SK-N-MC (cell line): ENCODE measurements at places on chromosomes 5 and 9.

- DNase-seq: no peak
Observed at GRCh38 chr5:33287242-33287641, 153.5 kb upstream of the TARS1 start.

GRCh38 chr5:170920196-170920595 is 58.4 kb downstream of the RANBP17 start:
- no peak for DNase-seq

DNA sequence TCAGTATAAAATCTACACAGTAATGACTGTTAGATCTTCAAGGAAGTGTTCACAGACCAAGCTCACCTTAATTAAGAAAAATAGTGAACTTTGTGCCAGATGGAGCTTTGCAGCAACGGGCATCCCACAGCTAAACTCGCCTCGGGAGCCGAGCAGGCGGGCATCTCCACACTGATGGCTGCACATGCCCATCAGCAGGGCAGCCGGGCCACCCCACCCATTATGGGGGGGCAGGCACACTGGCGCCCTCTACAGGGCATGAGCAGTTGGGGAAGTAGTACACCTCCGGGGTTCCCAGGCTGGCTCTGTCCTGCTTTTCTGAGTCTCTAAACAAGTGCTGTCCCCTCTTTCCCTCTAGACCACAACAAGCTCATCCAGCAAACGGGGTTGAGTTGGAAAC is 21.6 kb downstream of the ANKS6 start:
- DNase-seq: no peak

- no peak for DNase-seq
Observed at GRCh38 chr5:137606401-137606800, 107.3 kb upstream of the SPOCK1 start.

GRCh38 chr5:120457839-120458507 is 6.1 kb upstream of the PRR16 start:
- DNase-seq: no peak

DNA sequence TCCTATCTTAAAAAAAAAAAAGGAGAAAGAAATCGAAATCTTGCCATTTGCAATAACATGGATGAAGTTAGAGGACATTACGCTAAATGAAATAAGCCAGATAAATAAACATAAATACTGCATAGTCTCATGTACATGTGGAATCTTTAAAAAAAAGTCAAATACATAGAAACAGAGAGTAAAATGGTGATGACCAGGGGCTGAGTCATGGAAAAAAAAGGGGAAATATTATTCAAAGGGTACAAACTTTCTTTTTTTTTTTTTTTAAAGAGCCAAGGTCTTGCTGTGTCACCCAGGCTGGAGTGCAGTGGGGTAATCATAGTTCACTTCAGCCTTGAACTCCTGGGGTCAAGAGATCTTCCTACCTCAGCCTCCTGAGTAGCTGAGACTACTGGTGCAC is 310.1 kb downstream of the ZNF608 start:
- DNase-seq: no peak

GRCh38 chr9:121289772-121290370 is 21.9 kb downstream of the GSN start:
- DNase-seq: no peak

DNA sequence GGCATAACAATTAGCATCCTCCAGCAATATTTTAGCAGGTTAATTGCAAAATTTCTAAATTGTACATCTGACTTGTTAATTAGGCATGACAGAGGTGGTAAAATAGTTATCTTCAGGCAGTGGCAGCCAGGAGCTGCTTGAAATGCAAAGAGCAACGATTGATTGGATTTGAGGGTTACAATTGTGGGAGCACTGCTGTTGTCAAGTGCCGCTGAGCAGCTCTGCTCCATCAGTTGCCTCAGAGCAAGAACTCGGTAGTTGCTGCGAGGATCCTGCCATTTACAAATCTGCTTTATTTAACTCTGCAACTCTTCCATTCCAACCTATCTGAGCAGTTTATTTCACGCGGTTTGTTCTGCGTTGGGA is 12.6 kb downstream of the PBX3 start:
- no peak for DNase-seq

DNA sequence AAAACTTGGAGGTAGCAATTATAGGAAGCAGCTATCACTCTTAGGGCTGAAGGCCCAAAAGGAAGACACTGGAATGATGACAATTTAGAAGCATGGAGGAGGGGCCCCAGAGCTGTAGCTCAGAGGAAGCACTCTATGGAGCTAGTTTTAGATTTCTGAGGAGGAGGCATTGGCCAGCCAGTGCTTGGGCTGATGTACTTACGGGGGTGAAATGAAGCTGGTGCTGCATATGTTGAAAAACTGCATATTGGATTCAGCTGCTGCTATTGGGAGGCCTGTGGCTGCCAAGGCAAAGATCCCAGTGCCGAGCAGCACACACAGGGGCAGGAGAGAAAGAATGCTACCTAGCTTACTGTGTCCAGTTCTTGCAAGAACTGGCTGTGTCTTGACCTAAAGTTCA is 53.9 kb upstream of the HMHB1 start:
- no peak for DNase-seq

DNA sequence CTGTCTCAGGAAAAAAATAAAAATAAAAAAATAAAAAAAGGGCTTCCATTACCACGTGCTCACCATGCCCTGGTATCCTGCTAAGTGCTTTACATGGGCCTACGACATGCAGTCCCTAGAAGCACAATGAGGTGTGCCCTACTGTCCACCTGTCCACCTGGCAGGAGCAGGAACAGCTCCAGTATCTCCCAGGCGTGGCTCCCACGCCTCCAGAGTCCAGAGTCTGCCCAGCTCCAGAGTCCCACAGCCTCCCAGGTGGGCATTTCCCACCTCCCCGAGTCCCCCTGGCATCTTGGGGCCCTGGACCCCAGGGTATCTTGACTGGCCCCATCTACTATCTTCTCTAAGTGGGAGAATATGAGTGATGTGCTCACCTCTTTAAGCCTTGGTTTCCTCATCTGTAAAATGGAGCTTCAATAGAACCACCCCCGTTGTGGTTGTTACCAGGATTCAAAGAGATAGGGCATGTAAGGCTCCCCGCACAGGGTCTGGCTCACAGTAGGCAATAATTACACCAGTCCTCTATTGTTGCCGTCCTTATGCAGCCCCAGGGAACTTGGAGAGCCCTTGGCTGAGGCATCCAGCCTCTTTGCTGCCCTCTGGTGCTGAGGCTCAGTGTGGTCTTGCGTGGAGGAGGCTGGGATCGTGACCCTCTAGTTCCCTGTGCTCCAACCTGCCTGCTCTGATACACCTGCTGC is 8.9 kb downstream of the CXCL14 start:
- DNase-seq: no peak

DNA sequence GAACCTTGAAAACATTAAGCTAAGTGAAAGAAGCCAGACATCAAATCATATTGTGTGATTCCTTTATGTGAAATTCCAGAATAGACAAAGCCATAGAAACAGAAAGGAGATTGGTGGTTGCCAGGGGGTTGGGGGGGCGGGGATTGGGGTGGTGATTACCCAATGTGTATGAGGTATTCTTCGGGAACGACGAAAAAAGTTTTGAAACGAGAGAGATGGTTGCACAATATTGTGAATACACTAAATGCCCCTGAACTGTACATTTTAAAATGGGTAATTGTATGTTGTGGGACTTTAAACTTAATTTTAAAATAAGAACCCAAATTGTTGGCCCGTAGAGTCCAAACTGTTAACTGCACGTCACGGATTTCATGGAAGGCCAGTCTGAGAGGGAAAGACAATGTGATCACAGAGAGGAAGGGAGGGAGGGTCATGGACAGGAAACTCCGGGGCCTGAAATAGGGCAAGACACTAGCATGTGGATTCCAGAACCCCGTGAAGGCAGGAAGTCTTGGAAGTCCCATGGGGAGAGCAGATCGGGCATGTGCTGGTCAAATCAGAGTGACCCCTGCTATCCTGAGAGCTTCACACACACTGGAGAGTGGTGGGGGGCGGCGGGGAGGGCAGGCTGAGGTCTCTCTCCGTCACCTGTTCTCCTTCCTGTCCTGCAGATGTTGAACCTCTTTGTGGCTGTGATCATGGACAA is 218.4 kb downstream of the CACNA1B start:
- DNase-seq: no peak

DNA sequence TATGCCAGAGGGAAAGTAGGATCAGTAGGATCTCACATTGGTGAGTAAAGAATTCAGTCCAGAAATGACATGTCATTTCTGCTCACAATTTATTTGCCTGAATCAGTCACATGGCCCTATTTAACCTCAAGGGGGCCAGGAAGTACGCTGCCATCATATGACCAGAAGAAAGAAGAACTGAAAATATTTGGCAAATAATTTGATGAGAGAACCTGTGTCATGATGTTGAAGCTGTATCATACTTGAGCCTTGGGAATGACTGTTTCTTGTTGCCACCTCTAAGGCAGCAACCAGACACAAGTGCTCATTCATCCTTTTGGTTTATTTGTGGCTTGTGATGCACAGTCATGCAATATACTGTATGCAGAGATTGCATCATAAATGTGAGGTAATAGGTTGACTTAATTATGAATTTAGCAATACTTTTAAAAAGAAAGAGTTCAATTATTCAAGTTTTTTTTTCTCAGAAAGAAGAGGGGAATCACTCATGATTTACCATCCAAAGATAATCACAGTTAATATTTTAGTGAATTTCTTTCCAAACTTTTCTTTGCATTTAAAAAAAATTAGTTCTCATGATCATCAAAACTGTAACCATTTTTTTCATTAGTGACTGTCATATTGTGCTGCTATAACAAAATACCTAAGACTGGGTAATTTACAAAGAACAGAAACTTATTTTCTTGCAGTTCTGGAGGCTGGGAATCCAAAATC is 8.2 kb upstream of the ZFYVE16 start:
- no peak for DNase-seq

DNA sequence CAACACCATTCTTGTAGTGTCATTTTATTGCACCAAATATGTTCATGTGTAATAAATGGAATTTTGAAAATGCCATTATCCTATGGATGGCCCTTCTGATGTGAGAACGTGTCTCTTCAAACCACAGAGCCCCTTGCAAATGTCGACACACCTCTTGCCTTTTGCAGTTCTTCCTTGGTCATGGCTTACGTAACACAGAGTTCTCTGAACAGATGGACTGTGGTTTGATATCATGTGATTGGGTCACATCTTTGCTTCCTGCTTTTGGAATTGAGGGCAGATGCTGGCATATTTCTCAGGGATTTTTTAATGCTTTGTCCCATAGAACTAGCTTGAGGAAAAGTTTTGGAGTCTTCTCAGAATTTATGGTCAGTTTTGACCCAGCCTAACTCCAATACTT is 4.6 kb downstream of the TGFBR1 start:
- DNase-seq: no peak

- DNase-seq: no peak
Observed at GRCh38 chr5:65121880-65122436, 353.2 kb downstream of the CWC27 start.

DNA sequence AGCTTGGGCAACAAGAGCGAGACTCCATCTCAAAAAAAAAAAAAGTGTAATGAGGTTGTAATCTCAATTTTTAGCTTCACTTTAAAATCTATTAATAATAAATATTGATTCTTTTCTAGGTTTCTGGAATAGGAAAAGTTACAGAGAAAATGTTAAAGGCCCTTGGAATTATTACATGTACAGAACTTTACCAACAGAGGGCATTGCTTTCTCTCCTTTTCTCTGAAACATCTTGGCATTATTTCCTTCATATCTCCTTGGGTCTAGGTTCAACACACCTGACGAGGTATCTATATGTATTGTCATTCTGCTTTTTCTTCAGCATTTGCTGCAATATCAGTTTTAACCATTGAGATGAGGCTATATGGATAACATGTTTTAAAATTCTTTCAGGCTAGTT is 26.6 kb upstream of the ANKDD1B start:
- no peak for DNase-seq

DNA sequence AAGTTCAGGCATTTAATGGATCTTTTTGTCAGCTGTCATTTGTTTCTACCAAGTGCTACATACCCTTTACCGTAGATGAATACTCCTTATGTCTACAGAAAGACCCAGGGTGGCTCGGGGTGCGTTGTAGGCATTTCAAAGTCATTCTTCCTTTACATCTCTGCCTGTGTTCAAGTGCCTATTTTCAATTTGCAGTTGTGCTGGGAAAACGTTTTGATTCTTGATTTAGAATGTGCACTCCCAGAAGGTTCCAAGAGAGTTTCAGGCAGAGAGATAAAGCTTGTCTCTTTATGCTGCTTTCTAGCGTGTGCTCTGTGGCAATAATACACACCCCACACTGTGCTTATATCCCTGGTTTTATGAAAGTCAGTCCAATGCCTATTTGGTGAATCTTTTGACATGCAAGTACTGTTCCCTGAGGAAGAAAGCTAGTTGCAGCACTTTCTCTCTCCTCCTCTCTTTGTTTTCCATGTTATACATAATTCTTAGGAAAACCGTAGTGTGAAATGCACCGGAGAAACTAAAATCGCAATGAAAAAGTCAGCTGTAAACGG is 828.1 kb upstream of the ZNF608 start:
- no peak for DNase-seq

GRCh38 chr5:80035839-80036238 is 691 bp downstream of the THBS4 start:
- no peak for DNase-seq

DNA sequence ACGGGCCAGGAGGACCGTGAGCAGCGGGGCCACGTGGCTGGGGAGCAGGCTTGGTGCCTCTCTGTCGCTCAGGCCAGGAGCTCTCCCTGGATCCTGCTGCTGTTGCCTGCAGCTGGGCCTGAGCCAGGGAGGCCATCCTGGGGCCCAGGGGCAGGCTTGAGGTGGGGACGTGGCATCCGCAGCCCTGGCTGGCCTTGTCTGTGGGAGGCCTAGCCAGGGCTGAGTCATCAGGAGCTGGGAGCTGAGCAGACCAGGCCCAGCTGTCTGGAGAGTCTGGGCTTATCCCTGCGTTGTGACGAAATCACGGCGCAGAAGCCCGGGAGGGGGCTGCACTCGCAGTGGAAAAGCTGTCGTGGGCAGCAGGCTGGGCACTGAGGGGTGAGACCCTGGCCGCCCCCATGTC is 138.8 kb upstream of the COL5A1 start:
- no peak for DNase-seq

DNA sequence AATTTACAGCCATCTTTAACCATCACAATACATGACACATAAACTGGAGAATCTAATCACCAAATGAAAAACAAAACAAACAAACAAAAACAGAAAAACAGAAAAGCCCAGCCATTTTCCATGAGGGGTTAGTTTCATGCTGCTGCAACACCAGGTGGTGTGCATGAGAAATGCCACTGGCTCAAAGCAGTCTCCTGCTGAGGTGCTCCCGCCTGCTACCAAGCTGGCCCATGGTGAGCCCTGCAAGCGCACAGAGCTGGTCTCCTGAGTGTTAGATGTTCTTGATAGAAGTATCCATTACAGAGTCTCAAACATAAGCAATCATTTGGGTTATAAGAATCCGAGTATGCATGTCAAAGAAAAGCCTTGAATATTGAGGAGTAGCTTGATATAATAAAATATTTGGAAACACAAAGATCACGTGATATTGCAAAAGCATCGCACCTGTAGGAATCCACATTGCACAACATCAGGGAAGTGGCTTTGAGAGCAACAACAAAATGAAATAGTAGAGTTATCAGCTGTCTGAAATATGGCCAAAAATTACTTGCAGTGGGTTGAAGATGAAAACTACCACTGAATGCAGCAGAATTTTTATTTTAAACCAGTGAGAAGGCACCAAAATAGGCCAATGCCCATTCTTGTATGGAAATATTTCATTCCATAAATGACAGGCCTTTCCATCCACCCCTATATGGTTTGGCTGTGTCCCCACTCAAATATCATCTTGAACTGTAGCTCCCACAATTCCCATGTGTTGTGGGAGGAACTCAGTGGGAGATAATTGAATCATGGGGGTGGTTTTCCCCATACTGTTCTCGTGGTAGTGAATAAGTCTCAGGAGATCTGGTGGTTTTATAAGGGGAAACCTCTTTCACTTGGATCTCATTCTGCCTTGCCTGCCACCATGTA is 194.8 kb downstream of the SYK start:
- DNase-seq: no peak

- DNase-seq: no peak
Observed at GRCh38 chr9:84975926-84976325, 306.4 kb downstream of the NTRK2 start.
